ENCODE measurements at places on chromosomes 2 and 18.

DNA sequence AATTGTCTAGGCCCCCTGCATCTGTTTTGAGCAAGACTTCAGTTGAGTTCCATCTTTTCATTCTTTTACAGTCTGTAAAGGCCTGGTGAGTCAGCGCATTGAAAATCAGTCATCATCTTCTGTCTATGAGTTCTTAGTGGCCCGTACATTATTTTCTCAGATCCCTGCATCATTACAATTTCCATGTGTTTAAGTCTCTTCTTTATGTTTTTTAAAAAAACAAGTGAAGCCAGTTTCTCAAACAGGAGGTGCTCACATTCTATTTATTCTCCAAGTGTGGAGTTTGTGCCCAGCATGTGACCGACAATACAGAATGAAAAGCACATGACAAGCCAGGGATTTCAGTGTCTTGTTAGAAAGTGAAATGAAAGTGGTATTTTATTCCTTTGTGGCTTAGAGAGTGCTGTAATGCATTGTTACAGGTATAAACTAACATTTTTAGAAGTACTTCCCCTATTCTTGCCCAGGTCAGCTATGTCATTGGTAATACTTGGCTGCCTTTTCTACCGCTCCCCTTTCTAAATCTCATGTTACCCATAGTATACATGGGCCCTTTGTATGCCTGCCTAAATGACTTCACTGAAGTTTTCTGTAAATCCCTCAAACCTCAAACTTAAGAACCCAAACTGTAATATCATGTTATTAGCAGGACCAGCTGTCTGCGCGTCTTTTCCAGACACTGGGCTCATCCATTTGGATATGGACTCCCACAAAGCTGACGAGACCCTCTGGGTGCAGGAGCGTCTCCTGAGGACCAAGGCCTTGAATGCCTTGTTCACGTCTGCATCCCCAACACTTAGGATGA lies 67.6 kb downstream of the FEZ2 start:
- no peak for DNase-seq

- DNase-seq = peak; percentile 61
Measured at GRCh38 chr2:134217924-134218323, 35.9 kb upstream of the MGAT5 start.

- no peak for DNase-seq
Measured at GRCh38 chr2:178152033-178152432, 39.8 kb downstream of the RBM45 start.

DNA sequence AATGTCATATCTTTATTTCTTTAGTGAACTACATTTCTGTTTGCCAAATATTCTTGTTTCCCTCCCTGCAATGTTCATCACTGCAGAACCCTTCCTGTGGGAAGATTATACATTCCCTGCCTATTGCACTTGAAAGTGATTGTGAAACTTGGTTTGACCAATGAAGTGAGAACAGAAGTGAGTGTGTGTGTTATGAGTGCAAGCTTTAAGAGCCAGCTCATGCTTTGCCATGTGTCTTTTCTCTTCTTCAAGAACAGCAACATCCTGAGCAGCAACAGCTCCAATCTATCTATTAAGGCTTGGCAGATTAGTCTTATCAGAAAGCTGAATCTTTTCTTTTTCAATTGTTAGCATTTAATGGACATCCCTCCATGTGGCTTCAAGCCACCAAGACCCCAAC lies 42.0 kb upstream of the UBE2E3 start:
- DNase-seq = no peak
